Stimulated activated naive B cell treated with anti-CD40 and anti-IgM and Interleukin-4, amounts not matched to agents 10 μg/mL and 1 μg/mL and 100 μg/mL, for 72 hours (primary cell): ENCODE measurements at places on chromosomes 13 and 19.
A peak's percentile ranks its signal among the peaks of the same experiment; 100 is the strongest.

DNA sequence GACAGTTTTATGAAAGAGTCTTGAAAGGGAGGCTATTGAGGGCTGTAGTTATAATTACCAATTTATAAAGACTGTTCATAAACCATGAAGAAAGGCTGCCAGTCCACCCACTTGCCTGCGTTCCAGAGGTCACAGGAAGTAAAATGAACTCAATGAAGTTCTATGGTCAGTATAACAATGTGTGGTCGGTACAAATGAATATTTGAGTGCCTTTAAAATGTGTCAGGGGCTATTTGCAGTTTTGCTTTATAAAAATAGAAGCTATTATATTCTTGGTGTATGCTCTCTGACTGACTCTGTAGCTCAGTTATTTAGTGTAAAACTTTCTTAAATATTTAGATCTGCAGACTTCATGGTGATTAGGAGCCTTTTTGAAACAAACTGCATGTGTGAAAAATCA, 47.0 kb downstream of the ESD start:
- no peak for DNase-seq

GRCh38 chr13:23772717-23773116, 116.5 kb downstream of the MIPEP start:
- no peak for DNase-seq

GRCh38 chr13:108957369-108958012, 328.1 kb downstream of the MYO16 start:
- no peak for DNase-seq

DNA sequence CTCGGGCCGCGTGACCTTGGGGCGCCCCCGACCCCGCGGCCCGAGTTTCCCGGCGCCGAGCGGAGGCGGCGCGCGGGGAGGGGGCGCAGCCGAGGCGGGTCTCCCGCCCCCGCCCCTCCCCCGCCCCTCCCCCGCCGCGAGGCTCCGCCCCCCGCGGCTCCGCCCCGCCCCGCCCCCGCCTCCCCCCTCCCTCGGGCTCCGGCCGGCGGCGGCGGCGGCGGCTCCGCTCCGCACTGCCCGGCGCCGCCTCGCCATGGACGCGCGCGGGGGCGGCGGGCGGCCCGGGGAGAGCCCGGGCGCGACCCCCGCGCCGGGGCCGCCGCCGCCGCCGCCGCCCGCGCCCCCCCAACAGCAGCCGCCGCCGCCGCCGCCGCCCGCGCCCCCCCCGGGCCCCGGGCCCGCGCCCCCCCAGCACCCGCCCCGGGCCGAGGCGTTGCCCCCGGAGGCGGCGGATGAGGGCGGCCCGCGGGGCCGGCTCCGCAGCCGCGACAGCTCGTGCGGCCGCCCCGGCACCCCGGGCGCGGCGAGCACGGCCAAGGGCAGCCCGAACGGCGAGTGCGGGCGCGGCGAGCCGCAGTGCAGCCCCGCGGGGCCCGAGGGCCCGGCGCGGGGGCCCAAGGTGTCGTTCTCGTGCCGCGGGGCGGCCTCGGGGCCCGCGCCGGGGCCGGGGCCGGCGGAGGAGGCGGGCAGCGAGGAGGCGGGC, at the start of gene HCN2:
Gene HCN2, plus strand, starts transcription at position 189 of the 703 bp plus-strand sequence. Its CDS starts 65 bp downstream, at position 254.
- DNase-seq = no peak

GRCh38 chr13:42039457-42039945, 8.9 kb upstream of the DGKH start:
- DNase-seq = no peak

GRCh38 chr19:17725422-17726078, 6.3 kb downstream of the MAP1S start:
- no peak for DNase-seq

- DNase-seq = no peak
Observed at GRCh38 chr13:50156561-50157127, 141.4 kb downstream of the KCNRG start.

- peak; percentile 65 for DNase-seq
Observed at GRCh38 chr19:42254089-42254849, 659 bp downstream of the ERF start.

GRCh38 chr13:50126263-50126992, 111.2 kb downstream of the KCNRG start:
- no peak for DNase-seq

DNA sequence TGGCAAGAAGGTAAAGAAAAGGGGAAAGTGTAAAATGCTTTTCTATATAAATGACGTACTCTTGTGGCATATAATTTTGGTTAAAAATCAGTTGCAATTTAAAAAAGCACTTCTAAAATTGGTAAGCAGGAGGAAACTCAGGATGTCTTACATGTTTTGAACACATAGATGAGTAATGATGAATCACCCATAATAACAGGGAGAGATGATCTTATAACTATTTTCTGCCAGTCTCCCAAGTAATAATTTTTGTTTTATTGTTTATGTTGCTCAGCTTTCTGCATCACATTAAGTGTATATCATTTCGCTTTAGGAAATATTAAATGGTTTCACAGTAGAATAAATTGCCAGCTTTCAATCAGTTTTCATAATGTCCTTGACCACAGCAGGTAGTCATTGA, 1430.7 kb upstream of the PCDH20 start:
- DNase-seq = no peak

DNA sequence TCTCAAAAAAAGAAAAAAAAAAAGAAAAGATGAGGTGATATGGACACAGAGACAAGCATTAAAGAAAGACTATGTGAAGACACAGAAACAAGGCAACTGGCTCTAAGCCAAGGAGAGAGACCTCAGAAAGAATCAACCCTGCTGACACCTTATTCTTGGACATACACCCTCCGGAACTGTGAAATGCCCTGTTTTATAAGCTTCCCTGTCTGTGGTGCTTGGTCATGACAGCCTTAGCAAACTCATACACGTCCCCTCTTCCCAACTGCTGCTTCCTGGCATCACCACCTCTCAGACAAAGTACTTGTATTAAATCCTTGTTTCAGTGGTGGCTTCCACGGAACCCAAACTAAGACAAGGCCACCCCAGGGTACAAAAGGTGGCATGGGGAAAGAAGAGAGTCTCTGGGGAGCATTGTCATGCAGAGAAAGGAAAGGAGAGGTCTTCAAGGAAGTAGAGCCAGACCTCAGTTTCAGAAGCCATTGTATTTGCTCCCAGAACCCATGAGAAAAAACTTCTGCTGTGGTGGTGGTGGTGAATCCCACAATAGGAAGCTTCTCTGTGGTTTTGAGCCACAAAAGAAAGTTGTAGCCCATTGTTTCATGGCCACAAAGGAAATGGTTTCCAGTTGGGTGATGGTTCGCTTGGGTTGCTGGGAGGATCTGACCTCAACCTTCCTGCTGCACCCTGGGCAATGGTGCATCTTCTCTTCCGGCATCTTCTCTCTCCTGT, 16.3 kb upstream of the TSPAN16 start:
- no peak for DNase-seq

DNA sequence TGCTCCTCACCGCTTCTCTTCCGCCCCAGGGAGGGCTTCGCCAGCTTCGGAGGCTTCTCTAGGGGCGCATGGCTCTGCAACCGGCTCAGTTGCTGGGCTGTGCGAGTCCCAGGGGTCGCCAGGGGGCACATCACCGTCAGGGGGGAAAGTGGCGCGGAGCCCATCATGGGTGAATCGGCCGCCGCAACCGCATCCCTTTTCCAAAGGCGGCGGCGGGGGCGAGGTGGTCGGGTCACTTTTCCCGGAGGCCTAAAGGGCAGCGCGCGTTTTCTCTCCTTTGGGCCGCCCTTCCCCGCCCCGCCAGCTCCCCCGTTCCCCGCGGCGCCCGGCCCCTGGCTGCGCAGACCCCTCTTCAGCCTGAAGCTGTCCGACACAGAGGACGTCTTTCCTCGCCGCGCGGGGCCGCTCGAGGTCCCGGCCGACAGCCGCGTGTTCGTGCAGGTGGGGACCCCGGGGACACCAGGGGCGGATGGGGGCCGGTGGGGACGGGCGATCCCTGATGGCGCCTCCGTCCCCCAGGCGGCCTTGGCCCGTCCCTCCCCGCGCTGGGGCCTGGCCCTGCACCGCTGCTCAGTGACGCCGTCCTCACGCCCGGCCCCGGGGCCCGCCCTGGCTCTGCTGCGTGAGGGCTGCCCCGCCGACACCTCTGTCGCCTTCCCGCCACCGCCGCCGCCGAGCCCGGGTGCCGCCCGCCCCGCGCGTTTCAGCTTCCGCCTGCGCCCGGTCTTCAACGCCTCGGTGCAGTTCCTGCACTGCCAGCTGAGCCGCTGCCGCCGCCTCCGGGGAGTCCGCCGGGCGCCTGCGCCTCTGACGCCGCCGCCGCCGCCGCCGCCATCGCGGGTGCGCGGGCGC, 1.7 kb downstream of the TGFBR3L start:
- DNase-seq = no peak

GRCh38 chr13:70090036-70090723, 17.4 kb upstream of the ATXN8OS start:
- no peak for DNase-seq

DNA sequence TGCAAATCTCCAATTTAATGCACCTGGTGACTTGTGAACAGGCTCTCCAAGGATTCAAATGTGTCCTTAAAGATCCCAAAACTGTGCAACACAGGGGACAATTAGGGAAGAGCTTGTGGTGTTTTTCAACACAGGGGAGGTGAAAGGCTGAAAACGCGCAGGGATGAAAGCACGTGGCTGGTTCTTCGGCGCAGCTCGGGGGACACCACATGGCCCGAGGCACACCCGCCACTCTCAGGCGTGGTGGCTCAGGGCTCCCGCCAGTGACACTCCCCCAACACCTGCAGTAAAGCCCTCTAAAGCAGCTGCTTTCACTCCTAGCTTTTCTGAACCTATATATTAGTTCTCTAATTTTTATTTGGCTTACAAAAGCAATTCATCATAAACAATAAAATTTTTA, 91.9 kb downstream of the SPACA7 start:
- no peak for DNase-seq

- no peak for DNase-seq
Observed at GRCh38 chr13:51840917-51841316, 4.1 kb downstream of the TMEM272 start.

DNA sequence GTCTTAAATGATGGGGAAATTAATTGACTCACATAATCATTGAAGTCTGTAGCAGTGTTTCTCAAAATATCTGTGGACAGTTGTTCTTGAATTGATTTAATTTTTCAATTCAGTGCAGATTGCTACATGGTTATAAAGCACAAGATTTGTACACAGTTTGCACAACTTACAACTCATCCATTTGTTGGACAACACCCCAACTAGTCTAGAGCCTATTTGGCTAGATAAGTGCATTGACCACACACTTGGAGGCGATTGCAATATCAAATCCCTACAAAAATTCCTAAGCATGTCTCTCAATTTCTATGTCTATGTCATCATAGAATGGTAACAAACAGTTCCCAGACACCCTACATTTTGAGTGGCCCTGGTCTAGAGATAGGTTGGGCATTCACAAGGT, 48.0 kb upstream of the IPO5 start:
- DNase-seq = no peak

GRCh38 chr19:41025871-41026270, 34.8 kb downstream of the CYP2B6 start:
- DNase-seq = no peak

GRCh38 chr13:36030670-36031331, 100.4 kb downstream of the DCLK1 start:
- no peak for DNase-seq

- DNase-seq = no peak
Observed at GRCh38 chr13:82565201-82565600, 1317.1 kb downstream of the SLITRK1 start.

GRCh38 chr19:32580353-32580900, 563 bp upstream of the PDCD5 start:
- DNase-seq = no peak

- no peak for DNase-seq
Observed at GRCh38 chr19:48752496-48753365, at the start of gene FUT1. TSS of gene FUT1 (minus strand) at chr19:48752641. CDS start at chr19:48751281, 1,360 bp downstream.

DNA sequence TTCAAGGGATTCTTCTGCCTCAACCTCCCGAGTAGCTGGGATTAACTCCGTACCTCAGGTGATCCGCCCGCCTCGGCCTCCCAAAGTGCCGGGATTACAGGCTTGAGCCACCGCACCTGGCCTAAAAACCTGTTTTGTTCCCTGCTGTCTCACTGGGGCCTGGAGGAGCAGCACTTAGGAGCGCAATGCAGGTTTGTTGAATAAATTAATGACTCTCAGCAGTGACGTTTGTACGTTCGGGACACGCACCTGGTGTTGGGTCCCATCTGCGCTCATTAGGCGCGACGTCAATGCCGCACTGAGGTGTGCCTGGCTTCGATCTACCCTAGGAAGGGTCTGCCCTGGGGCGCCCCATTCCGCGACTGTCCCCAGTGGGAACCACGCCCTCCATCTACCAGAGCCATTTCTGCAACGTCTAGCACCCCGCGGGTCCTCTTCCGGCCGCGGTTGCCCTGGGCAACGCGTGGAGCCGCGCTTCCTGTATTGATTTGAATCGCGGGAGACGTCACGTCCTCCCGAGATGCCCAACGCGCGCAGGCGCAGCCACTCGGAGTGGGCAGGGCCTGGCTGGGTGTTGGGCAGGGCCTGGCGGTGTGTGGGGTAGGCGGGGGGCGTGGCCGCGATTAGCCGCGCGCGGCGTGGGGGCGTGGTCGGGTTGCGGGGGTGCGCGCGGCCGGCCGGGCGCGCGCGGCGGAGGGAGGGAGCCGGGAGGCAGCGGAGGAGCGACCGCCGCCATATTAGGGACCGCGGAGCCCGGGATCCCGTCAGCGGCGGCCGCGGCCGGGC, at the start of gene FZR1:
Gene FZR1, plus strand, starts transcription at position 714 of the 786 bp plus-strand sequence. CDS start 16,679 bp downstream, outside the sequence.
- peak; percentile 99 for DNase-seq

DNA sequence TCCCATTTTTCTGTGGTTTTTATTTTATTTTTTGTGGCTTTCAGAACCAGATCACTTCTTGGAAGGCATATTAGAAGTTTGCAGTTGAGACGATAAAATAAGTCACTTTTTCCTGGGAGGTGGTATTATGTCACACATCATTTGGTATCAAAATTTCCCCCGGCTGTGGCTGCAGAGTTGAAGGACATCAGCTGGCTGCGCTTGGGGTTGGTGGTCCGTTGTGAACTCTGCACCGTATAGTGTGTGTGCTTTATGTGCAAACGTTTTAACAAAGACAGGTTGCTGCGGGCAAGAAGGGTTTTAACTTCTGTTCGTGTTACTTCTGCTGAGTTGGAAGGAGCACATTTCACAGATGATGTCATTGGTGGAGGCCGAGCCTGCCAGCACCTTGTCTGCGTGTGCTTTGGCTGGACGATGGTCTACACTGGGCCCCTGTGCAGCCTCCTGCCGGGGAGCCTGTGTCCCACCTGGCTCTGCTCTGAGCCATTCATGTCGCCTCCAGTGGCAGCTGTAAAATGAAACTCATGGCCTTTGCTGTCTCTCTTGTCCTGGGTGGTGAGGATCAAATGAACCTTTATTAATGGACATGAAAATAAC, 9.6 kb downstream of the ATP11A start:
- DNase-seq = no peak

DNA sequence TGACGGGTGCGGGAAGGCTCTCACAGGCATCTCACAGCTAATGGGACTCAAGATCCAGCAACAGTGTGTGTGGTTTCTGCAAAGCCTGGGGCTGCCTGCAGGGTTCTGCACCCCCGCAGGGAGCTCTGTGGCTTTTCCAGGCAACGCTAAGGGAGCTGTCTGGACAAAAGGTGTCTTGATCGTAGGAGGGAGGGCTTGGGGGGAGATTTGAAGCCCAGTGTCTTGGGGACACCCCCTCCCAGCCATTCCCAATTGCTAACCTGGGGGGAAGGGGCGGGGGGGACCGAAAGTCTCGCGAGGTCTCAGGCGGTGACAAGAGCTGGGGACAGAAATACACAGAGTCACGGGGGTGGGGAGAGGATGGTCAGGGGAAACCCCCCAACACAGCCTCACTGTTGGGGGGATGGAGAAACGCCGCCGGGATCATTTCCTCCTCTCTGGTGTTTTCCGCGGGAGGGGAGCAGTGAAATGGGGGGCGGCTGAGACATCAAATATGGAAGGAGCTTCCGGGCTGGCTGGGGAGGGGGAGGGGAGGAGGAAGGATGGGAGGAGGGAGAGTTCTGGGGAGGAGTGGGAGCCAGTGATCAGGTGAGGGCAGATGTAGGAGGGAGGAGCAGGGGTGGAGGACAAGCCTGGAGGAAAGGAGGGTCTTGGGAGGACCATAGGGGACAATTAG, 13.3 kb downstream of the KCNC3 start:
- peak; percentile 53 for DNase-seq
